ENCODE measurements at places on chromosomes 16 and 17. TPM values are rescaled to one million over a fixed set of nuclear protein-coding genes. Genes with fewer than 3 reads are reported as not detected.

The CIAO2B gene
- total RNA-seq = 147 TPM

The TBC1D3H gene
- not detected for total RNA-seq

The PCTP gene
- total RNA-seq = 15.4 TPM

DNA sequence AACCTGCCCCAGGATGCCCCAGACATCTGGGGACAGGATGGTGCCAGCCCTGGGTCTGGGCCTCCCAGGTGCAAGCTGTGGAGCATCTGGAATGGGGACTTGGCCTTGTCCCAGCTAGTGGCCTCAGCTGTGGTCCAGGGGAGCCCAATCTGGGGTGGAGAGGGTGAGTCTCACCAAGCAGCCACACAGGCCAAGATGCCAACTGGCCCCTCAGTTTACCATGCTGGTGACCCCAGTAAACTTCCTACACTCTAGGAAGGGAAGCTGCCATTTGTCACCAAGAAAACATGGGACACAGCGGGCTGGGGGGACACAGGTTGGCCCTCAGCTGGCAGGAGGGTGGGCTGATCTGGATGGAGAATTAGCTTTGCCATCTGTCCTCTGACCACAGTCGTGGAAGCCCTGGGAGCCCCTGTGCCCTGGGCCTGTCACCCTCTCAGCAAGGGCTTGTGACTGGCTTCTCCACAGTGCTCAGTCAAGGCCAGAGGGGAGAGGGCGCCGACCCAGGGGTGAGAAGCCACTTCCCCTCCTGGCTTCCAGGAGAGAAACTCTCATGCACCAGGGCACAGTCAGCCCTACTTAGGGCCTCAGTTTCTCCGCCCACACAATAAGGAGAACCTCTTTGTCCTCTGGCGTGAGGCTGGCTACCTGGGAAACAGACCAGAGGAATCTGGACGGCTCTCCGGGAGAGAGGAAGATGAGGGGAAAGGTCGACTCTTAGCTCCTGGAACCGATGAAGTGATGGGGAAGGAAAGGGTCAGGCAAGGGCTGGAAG lies 126.4 kb upstream of the SMURF2 start:
- no peak for DNase-seq

- DNase-seq = no peak
These were observed 158.7 kb upstream of the TBX2 start for GRCh38 chr17:61240851-61241468.

DNA sequence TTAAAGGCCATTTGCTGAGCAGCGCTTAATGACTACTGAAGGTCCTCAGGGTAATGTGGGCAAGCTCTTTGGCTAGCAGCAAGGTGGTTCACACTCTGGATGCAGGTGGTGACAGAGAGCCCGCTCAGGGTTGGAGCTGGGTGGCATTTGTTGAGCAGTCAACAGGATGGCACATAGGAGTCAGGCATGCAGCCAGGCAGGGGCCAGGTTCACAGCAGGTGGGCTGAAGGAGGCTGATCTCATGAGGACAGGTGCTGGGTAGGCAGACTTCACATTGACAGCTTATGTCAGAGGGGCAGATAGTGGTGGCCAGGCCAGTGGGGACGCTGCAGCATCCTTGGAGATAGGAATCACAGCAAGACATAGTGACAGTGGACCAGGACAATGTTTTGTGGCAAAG lies 4.5 kb downstream of the KRTAP3-1 start:
- DNase-seq = no peak

- peak; percentile 99 for DNase-seq
These were observed 7.8 kb downstream of the PMP22 start for GRCh38 chr17:15257258-15257788.

- DNase-seq = peak; percentile 28
These were observed 999 bp upstream of the FLYWCH2 start for GRCh38 chr16:2881783-2882649.

GRCh38 chr16:51849715-51850114 lies 697.2 kb downstream of the TOX3 start:
- no peak for DNase-seq

- no peak for DNase-seq
These were observed 17.8 kb downstream of the UBE2Z start for GRCh38 chr17:48925991-48926342.
